ENCODE measurements at places on chromosomes 2 and 18.
A peak's percentile ranks its signal among the peaks of the same experiment; 100 is the strongest.

GRCh38 chr2:45706033-45706432 is 54.6 kb downstream of the PRKCE start:
- no peak for DNase-seq

DNA sequence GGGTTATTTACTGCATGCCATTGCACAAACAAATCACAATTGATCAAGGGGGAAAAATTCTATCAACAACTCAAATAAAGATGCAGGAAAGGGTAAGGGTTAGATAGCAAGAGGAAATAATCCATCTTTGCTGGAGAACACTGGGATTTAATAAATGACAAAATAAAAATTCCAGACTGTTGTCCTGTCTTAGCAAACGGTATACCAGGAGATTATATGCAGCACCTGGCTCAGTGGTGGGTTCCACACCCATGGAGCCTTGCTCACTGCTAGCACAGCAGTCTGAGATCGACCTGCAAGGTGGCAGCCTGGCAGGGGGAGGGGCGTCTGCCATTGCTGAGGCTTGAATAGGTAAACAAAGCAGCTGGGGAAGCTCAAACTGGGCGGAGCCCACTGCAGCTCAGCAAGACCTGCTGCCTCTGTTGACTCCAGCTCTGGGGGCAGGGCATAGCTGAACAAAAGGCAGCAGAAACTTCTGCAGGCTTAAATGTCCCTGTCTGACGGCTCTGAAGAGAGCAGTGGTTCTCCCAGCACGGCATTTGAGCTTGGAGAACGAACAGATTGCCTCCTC is 296.5 kb upstream of the THSD7B start:
- DNase-seq: no peak

GRCh38 chr18:60182223-60182622 is 190.4 kb downstream of the MC4R start:
- no peak for DNase-seq

GRCh38 chr2:32716598-32716997 is 88.7 kb downstream of the TTC27 start:
- DNase-seq: no peak

- DNase-seq: no peak
Observed at GRCh38 chr18:34840256-34840826, 130.2 kb downstream of the DTNA start.

- DNase-seq: no peak
Observed at GRCh38 chr18:12328179-12328823, 20.3 kb downstream of the TUBB6 start.

GRCh38 chr2:186138845-186139244 is 347.2 kb upstream of the ZC3H15 start:
- no peak for DNase-seq

DNA sequence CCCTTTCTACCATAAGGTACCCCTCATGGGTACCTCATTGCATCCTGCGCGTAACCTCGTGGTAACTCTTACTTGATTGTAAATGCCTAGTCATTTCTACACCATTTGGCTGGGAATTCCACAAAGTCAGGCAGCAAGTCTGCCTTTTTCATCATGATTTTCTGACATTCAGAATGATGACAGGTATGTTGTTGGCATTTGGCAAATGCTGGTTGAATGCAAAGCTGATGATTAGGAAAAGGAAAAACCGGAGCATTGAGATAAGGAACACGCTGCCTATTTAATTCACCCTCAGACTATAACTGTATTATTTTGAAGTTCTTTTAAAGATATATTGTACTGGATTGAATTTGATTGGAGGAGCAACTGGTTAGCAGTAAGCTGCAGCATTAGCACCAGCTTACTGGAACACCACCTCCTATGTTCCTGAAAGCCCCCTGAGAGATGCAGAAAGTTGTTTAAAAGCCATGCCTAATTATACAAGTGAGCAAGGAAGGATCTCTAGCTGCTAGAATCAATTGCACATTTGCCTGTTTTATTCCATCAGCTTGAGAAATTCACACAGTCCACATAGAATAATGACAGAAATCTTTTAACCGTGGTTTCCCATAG is 520.1 kb downstream of the LRP1B start:
- DNase-seq: no peak

DNA sequence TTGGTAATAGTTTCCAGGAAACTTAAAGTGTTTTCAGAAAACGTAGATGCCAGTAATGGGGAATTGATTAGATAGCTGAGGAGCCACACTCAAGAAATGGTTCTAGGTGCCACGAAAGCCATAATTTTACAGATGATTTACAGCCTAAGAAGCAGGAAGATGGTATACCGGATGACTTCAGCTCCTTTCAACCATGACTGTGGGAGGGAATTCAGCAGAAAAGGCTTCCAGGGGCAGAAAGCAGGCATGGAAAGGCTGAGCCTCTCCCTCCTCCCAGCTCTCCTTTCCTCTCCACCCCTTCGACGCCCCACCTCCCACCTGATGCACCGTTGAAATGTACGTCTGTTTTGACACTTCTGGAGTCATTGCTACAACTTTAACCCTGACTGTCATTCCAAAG is 68.6 kb upstream of the SMIM21 start:
- DNase-seq: no peak

GRCh38 chr18:55235094-55235461 is 275.8 kb upstream of the CCDC68 start:
- no peak for DNase-seq

GRCh38 chr18:79498662-79499061 is 102.9 kb downstream of the NFATC1 start:
- DNase-seq: no peak

GRCh38 chr2:122634920-122635319 is 879.5 kb downstream of the TSN start:
- DNase-seq: no peak

DNA sequence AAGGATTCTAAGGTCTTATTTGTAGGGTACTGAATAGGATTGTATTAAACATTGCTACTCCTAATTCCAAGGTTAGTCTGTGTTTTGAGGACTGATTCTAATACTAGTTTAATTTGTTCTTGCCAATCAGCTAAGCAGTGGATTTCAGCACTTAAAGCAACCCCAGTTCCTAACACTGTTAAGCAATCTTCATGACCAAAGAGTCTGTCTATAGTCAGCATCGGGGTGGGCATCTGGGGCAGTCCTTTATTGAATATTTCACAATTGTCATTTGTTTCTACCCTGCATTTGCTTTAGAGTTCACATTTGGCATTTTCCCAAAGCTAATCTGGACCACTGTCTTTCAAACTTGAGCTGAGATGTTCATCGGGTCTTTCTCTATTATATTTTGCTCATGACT is 248.0 kb upstream of the TANK start:
- DNase-seq: no peak

- no peak for DNase-seq
Observed at GRCh38 chr2:233866479-233866878, 1.7 kb downstream of the MSL3B start.

DNA sequence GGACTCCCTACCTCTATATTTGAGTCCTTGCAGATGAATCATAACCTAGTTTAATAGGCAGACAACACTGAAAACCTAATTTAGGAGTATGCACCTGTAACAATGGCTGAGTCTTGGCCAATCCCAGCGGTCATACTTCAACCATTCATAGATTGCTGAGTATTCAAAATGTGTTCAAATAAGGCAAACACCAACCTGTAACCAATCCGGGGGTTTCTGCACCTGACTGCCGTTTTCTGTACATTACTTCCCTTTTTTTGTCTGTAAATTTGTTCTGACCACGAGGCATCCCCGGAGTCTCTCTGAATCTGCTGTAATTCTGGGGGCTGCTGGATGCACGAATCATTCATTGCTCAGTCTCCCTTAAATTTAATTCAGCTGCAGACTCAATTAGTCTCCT is 338.6 kb downstream of the STK39 start:
- DNase-seq: peak; percentile 63

- DNase-seq: no peak
Observed at GRCh38 chr2:97957432-97958183, 38.1 kb downstream of the TMEM131 start.

DNA sequence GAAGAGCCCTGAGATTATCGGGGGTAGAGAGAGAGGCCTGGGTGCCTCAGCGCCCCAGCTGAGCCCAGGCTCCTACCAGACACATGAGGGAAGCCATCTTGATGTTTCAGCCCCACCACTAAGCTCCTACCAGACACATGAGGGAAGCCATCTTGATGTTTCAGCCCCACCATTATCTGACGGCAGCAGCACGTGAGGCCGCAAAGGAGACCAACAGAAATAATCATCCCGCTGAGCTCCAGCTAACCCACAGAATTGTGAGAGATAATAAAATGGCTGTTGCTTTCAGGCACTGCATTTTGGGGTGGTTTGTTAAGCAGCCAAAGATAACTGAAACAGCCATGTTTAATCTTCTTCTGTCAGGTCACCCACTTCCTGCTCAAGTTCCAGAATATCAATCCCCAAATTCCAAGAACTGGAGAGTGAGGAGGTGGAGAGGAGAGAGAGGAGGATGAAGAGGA is 29.3 kb upstream of the SOS1 start:
- no peak for DNase-seq

DNA sequence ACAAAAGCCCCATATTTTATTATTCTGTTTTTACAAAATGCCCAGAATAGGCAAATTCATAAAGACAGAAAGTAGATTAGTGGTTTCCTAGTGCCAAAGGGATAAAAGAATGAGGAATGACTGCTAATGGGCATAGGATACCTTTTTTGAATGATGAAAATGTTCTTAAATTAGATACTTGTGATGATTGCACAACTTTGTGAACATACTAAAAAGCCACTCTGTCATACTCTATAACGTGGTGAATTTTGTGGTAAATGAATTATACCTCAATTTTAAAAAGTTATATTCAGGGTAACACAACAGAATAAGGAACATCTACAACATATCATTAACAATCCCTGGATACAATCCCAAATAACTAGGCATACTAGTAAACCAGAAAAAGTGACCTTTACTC is 9.1 kb upstream of the FBLN7 start:
- no peak for DNase-seq

GRCh38 chr2:235091421-235091820 is 139.6 kb downstream of the SH3BP4 start:
- no peak for DNase-seq

DNA sequence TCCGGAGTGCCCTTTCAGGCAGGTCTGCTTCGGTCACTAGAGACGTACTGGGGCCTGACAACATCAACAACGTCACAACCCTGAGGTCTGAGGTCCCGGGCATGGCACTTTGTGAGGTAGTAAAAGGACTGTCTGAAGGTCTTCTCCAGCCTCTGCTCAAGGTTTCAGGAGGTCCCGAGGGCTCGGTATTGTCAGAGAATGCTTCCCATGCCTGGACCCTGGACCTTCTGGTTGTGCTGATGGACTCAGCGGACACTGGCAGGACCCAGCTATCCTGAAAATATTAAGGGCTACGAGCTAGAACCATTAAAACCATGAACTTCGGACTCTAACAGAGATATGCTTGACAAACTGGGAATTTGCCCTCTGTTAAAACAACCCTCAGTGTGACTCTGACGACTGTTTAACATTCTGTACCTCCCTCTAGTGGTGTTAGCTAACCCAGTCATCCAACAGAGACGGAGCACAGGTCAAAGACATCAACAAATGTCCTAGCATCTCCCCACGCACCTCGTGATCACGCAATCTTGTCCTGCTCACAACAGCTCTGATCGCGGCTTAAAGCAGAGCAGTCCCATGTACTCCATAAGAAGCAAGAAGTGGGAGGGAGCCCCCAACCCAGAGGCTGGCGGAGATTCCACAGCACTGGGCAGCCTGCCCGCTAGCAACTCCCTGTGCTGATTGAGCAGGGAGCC is 96.5 kb downstream of the CCDC93 start:
- peak; percentile 33 for DNase-seq

DNA sequence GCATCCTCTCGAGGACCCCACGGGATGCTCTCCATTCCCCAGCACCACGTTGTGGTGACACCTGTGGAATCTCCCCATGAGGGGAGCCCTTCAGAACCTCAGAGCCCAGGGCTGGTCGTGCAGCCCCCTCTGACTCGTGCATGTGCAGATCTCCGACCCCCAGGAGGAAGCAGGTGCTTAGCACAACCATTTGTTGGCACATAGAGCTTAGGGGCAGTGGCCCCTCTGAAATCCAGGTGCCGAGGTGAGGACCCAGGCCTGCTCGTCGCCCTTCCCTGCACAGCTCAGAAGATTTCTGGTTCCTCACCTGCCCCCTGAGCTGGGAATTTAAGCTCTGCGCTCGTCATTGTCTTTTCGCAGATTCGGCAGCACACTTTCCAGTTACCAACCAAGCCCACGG is 1.3 kb upstream of the OTOS start:
- DNase-seq: no peak

GRCh38 chr18:31931163-31931885 is 11.6 kb downstream of the TRAPPC8 start:
- DNase-seq: peak; percentile 49

GRCh38 chr2:48423376-48423775 is 106.6 kb upstream of the STON1 start:
- no peak for DNase-seq

- no peak for DNase-seq
Observed at GRCh38 chr18:23673725-23674124, 11.0 kb upstream of the ANKRD29 start.

GRCh38 chr18:72985686-72986085 is 117.9 kb upstream of the NETO1 start:
- DNase-seq: no peak

DNA sequence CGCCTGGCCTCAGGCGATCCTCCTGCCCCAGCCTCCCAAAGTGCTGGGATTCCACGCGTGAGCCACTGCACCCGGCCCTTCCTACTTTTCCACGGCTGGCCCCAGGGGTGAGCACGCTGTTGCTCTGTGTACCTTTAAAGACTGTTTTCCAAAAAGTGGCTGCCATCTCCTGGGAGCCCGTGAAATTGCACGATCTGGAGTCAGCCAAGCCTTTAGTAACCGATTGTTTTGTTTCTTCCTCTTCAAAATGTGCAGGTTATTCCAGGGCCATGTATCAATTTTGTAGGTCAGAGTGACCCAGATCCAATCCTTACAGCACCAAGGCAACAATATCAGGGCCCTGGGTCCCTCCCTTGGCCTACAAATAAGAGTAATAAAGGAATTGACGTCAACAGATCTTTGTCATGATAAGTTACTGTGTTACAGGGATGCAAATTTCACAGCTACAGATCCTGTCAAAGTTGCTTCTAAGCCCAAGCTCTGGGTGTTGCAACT is 135.6 kb upstream of the ZNF236 start:
- peak; percentile 85 for DNase-seq

All from Kasumi-1 (cell line).